Activated CD8-positive, alpha-beta T cell treated with anti-CD3 and anti-CD28 coated beads, Interleukin-2, amount 10 ng/mL, durations not matched to agents 7 days and 5 days (primary cell): ENCODE measurements at places on chromosomes 11 and 22.

DNA sequence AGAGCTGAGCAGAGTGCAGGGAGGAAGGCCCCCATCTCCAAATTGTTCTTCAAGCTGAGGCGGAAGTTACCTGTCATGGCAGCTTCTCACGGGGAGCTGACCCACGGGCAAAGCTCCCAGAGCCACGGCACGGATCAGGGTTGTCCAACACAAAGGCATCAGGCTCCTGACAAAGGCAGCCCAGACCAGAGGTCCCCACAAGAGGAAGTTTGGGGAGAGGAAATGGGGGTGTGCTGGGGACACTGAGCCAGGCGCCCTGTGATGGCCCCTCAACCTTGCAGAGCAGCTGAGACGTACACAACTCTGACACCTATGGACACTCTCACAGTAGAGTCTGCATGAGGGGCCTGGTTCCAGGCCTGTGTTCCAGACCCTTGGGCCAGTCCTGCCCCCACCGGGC is 95.6 kb downstream of the CTTN start:
- H3K36me3 ChIP-seq = no peaks in the 10 kb centered on the region
- no peaks in the 10 kb centered on the region for H3K27me3 ChIP-seq
- no peak overlapping the region for H3K4me3 ChIP-seq
- DNase-seq = no peak
- H3K4me1 ChIP-seq = no peaks in the 10 kb centered on the region

GRCh38 chr11:102971766-102972165 is 16.2 kb upstream of the MMP13 start:
- DNase-seq = no peak
- H3K36me3 ChIP-seq = no peaks in the 10 kb centered on the region
- no peak overlapping the region for H3K4me3 ChIP-seq
- peaks cover 19% of the 10 kb centered on the region for H3K27me3 ChIP-seq

DNA sequence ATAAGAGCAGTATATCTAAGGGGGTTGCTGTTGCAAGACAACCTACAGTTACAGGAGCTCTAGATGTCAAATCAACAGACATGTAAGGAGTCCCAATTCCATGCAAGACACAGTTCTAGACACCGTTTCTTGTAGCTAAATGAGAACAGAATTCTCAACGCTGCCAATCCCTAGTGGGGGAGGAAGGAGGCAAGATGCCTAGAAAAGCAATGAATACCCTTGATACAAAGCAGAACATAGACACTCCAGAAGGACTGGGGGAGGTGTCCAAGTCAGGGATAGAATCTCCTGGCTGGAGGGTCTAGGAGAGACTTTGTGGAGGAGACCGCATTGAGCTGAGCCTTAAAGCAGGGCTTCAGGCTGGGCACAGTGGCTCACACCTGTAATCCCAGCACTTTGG is 280.2 kb downstream of the BUD13 start:
- H3K27ac ChIP-seq = no peak overlapping the region
- DNase-seq = no peak
- no peaks in the 10 kb centered on the region for H3K36me3 ChIP-seq
- no peaks in the 10 kb centered on the region for H3K4me1 ChIP-seq
- no peak overlapping the region for H3K4me3 ChIP-seq

DNA sequence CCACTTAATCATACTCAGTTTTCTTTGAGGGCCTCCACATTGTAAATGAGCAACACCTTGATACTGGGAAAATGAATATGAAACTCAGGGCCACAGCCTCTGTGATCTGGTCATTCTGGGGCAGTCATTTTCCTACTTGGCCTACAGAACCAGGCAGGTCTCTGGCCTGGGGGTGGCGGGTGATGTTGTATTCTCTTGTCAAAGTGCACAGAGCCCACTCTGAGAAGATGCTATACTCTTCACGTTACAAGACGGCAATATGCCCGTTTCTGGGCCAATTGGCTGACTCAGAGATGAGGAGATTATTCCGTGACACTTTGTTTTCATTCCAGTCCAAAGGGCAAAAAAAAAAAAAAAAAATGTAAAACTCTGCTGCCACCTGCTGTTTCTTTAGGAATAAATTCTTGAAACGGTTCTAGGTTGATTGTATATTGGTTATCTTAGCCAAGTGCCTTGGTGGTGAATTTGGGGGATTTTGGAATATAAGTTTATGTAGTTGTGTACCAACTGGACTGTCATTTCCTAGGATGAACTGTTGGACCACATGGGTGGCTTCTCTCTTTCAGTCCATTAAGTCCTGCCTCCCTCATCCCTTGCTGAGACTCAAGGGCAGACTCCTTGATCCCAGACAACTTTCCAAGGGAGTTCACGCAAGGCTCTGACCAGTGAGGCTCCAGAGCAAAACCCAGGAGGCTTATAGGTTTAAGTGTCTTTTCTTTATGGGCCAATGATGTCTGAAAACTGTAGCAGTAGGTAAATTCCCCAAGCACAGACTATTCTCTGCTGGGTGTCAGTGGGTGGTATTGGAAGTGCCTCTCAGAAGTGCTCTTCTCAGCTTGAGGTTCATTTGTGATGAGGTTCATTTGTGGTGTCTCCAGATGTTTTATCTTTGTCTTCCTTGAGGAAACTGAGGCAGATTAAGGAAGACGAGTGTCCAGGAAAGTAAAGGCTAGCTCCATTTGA is 18.2 kb downstream of the ADM start:
- no peak overlapping the region for H3K4me3 ChIP-seq
- peak; percentile 50 for DNase-seq
- H3K4me1 ChIP-seq = peaks cover 6% of the 10 kb centered on the region
- no peaks in the 10 kb centered on the region for H3K36me3 ChIP-seq
- H3K27me3 ChIP-seq = peaks cover 8% of the 10 kb centered on the region
- H3K27ac ChIP-seq = no peak overlapping the region
